ENCODE measurements at places on chromosomes 6 and 20. TPM values are rescaled to one million over a fixed set of nuclear protein-coding genes. Genes with fewer than 3 reads are reported as not detected.

Gene SLC26A8
- 0.11 TPM for total RNA-seq

DNA sequence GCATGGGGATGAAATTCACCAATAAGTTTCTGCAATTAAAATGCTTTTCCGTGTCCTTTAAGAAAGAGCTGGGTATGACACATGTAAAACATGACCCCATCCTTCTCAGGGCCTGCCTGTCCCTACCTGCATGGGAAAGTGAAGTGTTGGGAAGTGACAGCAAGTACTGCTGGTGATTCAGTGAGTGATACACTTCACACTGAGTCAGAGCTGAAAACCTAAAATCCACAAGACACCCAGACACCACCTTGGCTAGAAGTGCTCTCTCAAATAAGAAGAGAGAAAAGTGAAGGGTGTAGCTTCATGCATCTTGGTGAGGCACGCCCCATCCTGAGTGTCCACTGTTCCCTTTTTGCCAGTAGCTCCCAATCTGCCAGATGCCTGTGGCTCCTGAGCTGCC is 3.3 kb downstream of the RAB22A start:
- DNase-seq = no peak

Gene SLC35F1
- 9.1 TPM for total RNA-seq

Gene CENPW
- total RNA-seq = 5.4 TPM

Gene RAD21L1
- not detected for total RNA-seq

DNA sequence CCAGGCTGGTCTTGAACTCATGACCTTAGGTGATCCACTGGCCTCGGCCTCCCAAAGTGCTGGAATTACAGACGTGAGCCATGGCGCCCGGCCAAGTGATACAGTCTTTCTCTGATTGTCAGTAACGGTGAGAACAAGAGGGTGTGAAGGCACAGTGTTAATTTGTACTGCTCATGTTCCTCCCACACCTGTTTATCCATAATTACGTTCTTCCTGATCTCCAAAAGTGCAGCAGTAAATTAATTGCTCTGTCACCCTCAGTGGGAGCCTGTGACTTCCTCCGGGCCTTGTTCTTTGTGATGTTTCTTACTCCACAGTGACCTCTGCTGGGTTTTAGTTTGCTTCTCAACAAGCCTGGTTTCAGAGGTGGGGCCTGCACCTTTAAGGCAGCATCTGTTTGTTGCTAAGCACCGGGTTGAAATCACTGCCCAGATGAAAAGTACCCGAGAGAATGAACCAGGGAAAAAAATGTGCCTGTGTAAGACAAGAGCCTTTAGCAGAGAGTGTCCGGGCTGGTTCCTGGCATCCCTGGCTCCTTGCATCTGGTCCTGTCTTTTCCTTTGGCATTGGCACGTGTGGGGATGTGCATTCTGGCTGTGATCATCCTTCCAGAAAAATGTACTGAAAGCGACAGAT is 89.1 kb upstream of the CLDN20 start:
- peak; percentile 64 for DNase-seq

DNA sequence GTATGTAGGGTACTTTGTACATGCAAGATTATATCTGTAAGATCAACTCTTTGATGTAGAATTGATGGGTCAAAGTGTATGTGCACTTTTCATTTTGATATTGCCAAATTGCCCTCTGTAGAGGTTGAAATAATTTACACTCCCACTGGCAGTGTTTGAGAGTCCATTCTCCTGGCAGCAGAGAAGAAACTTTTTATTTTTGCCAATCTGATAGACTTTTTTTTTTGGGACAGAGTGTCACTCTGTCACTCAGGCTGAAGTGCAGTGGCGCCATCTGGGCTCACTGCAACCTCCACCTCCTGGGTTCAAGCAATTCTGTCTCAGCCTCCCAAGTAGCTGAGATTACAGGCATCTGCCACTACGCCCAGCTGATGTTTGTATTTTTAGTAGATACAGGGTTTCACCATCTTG is 199.2 kb downstream of the ZFAND3 start:
- no peak for DNase-seq

Gene ADGRF5
- 41.3 TPM for total RNA-seq

Gene MMP24
- total RNA-seq = 1.5 TPM

DNA sequence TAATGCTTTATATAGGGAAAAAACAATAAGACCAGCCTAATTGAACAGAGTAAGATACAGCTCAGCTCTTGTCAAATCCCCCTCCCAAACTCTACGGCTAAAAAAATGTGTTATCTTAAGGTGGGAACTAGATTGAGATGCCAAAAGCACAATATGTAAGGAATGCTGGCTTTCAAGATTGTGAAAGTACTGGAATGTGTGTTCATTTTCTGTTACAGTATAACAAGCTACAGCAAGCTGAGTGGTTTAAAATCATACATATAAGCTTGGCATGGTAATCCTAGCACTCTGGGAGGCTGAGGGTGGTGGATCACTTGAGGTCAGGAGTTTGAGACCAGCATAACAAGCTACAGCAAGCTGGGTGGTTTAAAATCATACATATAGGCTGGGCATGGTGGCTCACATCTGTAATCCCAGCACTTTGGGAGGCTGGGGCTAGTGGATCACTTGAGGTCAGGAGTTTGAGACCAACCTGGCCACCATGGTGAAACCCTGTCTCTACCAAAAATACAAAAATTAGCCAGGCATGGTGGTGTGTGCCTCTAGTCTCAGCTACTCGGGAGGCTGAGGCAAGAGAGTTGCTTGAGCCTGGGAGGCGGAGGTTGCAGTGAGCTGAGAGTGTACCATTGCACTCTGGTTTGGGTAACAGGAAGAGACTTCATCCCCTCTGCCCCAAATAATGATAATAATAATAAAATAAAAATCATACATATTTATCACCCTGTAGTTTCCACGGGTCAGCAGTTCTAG is 297.7 kb downstream of the DOK5 start:
- DNase-seq = no peak

DNA sequence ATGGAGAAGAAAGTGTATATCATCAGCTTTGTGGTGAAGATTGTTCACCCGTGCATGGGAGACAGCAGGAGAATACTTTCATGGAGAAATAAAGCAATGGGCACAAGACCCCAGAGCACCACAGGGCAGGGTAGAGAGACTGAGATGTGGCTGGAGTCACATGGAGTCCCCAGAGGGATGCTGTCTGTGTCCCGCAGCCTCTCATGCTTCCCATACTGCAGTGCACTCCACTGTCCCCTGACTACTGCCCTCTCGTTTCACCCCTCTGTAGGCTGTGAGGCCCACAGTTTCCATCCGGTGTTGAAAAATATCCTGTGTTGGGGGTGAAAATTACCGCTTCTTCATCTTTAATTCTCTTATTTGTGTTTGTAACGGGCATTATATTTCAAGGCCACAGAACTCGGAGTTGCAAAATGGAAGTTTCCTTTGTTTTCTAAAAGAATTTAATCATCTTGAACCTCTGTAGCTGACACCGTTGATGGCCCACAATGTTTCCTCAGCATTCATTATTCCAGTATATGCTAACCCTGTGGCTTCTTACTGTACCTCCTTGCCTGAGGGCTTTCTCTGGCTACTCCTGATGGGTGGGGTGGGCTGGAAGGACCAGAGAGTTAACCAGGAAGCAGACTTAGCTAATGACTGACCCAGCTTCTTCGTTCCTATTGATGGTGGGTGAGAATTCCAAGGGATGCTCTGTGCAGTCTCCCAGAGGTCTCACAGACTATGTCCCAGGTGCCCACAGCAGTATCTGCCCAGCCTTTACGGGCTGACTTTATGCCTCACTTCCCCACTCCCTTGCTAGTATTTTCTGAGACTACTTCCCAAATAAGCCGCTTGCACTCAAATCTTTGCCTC is 51.7 kb downstream of the PROKR2 start:
- no peak for DNase-seq

Gene RAB44
- total RNA-seq = 0.26 TPM

GRCh38 chr6:15403094-15403755 is 157.4 kb downstream of the JARID2 start:
- DNase-seq = no peak

Gene TAF11
- 24.2 TPM for total RNA-seq

DNA sequence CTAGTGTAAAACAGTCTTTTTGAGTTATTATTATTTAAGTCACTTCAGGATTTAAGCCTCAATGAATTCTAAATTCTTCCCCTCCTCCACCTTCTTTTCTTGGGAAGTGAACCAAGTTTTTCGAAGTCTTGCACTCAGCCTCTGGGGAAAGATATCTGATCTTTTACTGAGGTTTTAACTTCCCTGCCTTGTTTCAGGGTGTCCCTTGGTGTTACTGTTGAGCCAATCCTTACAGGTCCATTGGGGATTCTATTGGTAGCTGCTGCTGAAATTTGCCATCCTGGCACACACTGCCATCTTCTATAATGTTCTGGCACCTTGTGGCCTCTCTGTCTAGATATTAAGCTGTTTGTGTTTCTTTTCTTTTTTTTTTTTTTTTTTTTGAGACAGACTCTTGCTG is 31.7 kb downstream of the BEND6 start:
- no peak for DNase-seq

DNA sequence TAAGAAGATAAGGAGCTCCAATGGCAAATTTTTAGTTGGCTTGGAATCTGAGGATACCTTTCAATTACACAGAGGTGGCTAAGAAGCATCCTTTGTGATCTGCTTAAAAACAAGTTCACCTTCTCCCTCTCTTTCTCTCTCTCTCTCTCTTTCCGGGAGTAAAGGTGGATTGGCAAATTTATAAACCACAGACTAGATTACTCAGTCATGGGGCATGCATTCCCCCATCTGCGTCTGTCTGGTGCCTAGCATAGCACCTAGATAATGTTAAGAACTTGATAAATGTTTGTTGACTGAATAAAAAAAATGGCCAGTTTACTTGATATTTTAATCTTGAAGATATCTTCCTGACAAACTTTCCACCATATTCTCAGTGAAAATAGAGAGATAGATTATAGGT is 312.3 kb downstream of the CDC5L start:
- no peak for DNase-seq

- no peak for DNase-seq
These were observed 77.6 kb upstream of the EYA2 start for GRCh38 chr20:46816886-46817638.

Gene CRYBG1
- total RNA-seq = 32.4 TPM

GRCh38 chr6:50381099-50381415 is 331.3 kb upstream of the DEFB112 start:
- DNase-seq = no peak

Gene GGT7
- total RNA-seq = 5.6 TPM

DNA sequence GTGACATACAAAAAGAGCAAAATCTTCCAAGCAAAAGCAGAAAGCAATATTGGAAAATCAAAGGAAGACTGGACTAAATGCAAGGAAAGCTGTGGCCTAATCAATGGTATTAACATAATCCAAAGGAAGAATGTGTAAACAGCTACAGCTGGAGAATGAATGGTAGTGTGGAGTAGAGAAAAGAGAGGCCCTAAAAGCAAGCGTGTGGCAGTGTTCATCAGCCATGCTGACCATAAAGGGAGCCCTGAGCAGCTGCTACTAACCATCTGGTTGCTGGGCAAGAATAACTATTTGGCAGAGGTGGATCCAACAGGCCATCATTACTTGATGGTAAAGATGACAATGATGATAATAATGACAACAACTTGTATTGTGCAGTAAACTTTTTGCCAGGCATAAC is 148.5 kb upstream of the BEND6 start:
- DNase-seq = no peak

Gene C6orf58
- not detected for total RNA-seq

Gene COL11A2
- total RNA-seq = 1.3 TPM

Gene KCNK15
- 0.21 TPM for total RNA-seq

Gene UBE2C
- total RNA-seq = 15.6 TPM

GRCh38 chr6:28868873-28869272 is 54.9 kb downstream of the TRIM27 start:
- no peak for DNase-seq

Gene KCNK16
- total RNA-seq = not detected

DNA sequence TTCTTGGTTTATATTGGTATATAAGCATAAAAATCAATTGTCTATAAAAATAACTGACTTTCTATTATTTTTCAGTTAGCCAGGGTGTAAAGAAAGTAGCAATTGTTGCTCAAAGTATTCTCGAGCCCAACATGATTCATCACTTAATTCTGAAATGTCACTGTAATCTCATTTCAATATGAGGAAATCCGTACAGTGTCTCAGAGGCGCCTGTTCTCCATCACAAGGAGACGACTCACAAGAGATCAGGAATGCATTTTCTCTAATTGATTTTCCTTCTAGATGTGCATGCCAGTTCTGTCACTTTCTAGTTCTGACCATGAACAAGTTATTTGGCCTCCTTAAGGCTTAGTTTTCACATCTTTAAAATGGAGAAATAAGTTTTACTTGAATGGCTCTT is 753.1 kb downstream of the MAFB start:
- DNase-seq = no peak

- no peak for DNase-seq
These were observed 426.5 kb downstream of the CD83 start for GRCh38 chr6:14543971-14544585.

Gene TTLL9
- total RNA-seq = 0.26 TPM

DNA sequence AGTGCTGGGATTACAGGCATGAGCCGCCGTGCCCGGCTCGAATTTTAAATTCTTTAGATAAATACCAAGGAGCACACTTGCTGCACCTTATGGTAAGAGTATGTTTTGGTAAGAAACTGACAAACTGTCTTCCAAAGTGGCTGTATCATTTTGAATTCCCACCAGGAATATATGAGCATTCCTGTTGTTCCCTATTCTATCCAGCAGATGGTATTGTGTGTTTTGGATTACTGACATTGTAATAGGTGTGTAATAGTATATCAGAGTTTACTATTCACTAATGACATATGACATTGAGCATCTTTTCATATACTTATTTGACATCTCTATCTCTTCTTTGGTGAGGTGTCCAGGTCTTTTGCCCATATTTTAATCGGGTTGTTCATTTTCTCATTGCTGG is 40.5 kb downstream of the TGM6 start:
- no peak for DNase-seq

Measured in urinary bladder (tissue), 4 donors.